ENCODE measurements at places on chromosomes 12 and 14.

DNA sequence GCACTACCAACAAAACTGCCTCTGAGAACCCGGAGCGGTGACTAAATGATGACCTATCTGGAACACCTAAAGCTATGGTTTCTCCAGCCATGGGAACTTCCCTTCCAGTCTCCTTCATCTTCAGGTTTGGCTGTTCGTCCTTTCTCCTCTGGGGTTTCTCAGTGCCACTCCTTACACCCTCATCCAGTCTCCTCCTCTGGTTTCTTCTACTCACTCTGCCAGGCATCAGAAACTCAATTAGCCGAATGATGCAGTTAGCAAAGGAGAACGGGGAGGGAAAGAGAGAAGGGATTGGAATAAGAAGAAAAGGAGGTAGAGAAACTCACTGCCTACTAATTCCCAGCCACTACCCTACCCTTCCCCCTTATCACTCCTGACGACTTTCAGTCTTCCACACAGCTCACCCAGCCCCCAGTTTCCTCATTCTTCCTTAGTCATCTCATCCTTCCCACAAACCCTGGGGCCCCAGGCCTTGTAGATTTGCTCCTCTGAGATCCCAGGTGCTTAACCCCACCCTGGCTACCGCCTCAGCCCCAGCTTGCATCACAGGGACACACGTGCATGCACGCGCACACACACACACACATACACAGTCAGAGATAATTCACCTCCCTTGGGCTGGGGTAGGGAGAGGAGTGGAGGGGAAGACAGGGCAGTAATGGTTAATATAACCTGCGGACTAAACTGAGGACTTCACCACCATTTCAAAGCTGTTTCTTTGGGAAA lies 13.0 kb downstream of the FGD6 start:
- peak; percentile 99 for DNase-seq

DNA sequence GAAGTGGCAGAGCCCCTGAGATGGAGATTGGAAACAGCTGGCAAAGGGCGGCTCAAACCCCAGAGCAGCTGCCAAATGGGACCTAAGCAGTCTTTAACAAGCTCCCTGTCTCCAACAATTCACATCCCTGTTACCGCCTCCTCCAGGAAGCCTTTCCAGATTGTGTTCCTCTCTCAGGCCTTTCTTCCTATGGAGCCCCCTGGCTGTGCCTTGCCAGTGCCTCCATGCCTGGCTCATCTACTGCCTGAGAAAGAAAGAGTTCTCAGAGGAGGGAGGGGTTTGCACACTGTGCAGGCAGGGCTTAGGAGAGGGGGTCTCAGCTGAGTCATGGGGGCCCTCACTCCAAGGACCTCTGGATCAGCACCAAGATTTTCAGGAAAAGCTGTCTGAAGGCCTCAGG lies 8.8 kb upstream of the KRT74 start:
- no peak for DNase-seq

- no peak for DNase-seq
Measured at GRCh38 chr12:113958108-113958507, 8.0 kb downstream of the RBM19 start.

- no peak for DNase-seq
Measured at GRCh38 chr14:99280066-99280731, 8.2 kb upstream of the BCL11B start.

DNA sequence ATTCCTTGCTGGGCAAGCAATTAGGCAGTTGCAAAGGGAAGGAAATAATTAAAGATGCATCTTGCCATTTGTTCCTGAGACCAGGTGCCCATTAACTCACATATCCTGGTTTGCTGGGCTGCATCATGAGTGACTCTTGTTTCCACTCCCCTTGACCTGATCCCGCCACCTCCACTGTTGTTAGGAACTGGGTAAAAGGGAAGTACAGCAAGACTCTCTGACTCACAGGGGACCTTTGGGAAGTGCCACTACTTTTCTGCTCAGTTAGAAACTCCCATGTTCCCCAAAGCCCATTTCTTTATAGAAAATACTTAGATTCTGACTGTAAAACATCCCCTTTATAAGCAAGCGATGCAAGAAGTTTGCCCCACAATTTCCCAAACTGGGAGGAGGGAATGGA lies 186.0 kb upstream of the BCL2L14 start:
- no peak for DNase-seq

DNA sequence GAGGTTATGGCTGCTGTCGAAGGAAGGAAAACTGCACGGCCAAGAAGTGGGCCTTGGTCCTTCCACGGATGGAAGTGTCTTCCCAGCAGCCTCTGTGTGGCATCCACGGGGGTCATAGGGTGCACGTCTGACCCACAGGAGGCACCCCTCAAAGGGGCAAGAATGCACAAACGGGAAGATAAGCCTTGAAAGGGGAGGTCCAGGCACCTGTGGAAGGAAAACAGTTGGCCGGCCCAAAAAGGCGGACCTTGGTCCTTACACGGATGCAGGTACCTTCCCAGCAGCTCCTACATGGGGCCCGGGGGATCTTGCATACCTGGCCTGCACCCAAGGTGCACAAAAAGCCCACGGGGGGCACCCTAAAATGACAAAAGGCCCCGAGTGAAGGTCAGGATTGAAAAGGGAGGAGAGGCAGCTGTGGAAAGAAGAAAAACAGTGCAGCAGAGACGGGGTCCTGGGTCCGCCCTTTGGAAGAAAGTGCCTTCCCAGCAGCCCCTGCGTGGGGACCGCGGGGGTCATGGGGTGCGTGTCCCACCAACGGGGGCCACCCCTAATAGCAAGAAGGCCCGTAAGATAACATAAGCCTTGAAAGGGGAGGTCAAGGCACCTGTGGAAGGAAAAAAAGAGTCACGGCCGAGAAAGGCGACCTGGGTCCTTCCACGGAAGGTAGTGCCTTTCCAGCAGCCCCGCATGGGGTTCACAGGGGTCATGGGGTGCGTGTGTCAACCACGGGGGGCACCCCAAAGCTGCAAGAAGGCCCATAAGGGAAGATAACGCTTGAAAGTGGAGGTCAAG lies 276.1 kb downstream of the ALG10 start:
- no peak for DNase-seq

DNA sequence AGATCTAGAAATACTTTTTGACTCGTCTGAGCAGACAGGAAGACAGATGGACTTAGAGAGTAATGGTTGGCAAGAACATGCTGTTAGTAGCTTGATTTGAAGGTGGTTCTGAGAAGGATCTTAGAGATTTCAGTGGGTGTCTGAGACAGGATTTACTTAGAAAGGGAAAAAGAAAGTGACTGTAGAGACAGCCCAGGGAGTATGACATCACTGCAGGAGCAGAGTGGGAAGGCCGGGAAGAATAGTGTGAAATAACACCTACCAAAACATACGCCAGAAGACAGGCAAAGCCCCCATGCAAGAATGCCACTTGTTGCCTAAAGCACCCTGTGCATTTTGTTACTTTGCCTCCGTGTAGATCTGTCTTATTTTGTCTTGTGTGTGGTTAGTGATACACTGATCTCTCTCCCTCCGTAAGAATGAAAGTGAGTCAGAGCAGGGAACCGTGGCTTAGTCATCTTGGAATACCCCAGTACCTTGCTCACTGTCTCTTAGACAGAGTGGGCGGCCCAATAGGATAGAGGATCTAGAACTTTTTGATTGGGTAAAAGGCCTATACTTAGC lies 161.3 kb upstream of the IFNG-AS1 start:
- peak; percentile 97 for DNase-seq

GRCh38 chr14:72894623-72895378 lies 900 bp upstream of the DPF3 start:
- no peak for DNase-seq

DNA sequence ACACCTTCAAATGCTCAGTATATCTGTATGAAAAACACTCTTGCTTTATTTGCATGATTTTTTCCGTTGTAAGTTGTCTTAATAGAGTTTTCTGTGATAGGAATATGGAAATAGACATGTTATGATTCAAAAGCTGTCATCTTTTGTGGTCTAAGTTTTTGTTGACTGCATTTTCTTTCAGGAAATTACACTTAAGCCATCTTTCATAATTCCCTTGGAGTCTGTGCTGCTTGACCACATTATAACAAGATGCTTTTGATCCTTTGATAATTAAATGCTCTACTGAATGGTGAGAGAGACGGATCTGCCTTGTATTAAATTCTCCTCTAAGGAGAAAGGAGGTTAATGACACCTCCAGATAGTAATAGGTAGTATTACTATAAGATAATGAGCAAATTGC lies 272.8 kb upstream of the DAAM1 start:
- DNase-seq = peak; percentile 81

DNA sequence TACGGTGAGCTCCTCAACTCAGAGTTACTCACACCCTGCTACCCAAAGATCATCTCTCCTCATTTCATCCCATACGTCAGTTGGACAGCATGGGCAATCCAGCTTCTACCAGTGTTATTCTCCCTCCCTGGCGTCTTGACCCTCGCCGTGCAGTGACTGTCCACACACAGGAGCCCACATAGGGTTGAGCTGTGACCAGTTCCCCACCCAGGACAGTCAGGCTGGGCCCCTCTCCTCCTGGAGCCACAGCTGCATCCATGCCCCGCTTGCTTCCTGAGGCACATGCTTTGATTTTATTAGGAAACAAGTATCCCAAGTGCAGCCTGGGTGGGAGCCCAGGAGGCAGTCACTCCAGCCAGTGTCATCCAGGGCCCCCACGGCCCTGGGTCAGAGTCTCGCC lies 140.3 kb upstream of the SFSWAP start:
- DNase-seq = no peak

- no peak for DNase-seq
Measured at GRCh38 chr14:96658611-96659010, 138.6 kb upstream of the VRK1 start.

DNA sequence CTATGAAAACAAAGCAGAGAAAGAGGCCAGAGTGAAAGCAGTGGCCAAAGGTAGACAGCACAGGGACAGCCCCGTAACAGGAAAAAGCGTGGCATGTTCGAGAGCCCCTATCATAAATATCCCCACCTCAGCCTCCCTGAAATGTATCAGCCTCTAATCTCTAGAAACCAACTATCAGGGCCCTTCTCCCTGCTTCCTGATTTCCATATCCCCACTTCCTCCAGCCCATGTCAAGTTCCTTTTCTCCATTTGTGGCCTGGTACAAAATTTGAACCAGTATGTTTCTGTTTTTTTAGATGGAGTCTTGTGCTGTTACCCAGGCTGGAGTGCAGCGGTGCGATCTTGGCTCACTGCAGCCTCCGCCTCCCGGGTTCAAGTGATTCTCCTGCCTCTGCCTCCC lies 16.9 kb downstream of the DEPDC4 start:
- DNase-seq = no peak

- no peak for DNase-seq
Measured at GRCh38 chr14:65802196-65802595, 389.7 kb downstream of the FUT8 start.

GRCh38 chr12:63752283-63752682 lies 27.4 kb upstream of the RXYLT1 start:
- DNase-seq = no peak

GRCh38 chr12:62848418-62848817 lies 86.5 kb downstream of the PPM1H start:
- peak; percentile 90 for DNase-seq

DNA sequence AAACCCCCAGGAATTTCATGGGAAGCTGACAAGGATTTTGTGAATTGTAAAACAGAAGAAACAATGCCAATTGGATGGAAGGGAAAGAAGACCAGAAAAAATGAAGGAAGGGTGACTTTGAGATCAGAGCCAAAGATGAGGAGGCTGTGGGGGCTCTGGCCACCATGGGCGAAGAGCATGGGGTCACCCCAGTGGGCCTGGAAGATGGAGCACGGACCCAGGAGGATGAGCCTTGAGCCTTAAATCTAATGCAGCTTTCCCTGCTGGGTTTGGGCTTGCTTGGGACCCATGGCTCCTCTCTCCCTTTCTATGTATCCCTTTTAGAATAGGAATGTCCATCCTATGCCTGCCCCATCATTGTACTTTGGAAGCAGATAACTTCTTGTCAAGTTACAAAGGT lies 322.2 kb downstream of the TMEM121 start:
- DNase-seq = no peak

All from amniotic epithelial cell (primary cell).